ENCODE measurements at places on chromosomes 7 and 10. TPM values are rescaled to one million over a fixed set of nuclear protein-coding genes. Genes with fewer than 3 reads are reported as not detected.
A peak's percentile ranks its signal among the peaks of the same experiment; 100 is the strongest.

GRCh38 chr10:47297866-47298540, 2.0 kb upstream of the GDF10 start:
- no peak for DNase-seq

GRCh38 chr10:100890673-100891317, 22.0 kb upstream of the SLF2 start:
- DNase-seq: no peak

DNA sequence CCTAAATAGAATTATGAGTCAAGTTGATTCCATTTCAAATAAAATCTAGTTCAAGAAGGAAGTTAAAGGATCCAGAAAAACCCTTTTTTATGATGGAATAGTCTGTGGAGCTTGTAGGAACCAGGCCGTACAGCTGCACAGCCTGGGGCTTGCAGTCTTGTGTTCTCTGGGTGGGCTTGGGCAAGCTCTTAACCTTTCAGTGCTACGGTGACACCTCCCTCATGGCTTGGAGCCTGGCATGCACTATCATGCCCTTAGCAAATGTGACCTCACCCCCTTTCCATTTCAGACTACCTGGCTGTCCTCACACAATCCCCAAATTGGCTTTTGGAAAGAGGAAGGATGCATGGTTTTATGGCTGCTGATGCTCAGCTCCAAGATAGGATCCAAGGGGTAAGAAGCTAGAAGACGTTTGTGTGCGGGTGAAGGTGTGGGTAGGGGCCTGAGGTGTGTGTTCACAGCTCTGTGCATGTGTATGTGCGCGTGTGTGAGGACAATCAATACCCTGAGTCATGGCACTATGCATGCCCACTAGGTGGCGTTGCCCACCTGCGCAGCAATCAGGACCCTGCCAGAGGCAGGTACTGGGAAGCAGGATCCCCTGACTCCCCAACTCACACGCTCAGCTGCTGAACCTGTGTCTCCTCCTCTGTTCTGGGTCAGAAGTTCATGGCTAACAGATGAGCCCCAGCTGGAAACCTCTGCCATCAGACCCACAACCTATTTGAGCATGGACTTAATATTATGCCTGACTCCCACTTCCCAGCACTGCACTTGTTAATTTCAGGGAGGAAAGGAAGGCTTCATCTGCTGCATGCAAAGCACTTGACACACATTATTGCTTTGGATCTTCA, 113.4 kb downstream of the PTPN20 start:
- DNase-seq: peak; percentile 62

GRCh38 chr7:111113263-111114017, 22.5 kb downstream of the LRRN3 start:
- DNase-seq: no peak

GRCh38 chr10:102615361-102615760, 28.9 kb upstream of the TRIM8 start:
- DNase-seq: no peak

Gene CTAGE15
- not detected for total RNA-seq

Gene CDNF
- 4.3 TPM for total RNA-seq

DNA sequence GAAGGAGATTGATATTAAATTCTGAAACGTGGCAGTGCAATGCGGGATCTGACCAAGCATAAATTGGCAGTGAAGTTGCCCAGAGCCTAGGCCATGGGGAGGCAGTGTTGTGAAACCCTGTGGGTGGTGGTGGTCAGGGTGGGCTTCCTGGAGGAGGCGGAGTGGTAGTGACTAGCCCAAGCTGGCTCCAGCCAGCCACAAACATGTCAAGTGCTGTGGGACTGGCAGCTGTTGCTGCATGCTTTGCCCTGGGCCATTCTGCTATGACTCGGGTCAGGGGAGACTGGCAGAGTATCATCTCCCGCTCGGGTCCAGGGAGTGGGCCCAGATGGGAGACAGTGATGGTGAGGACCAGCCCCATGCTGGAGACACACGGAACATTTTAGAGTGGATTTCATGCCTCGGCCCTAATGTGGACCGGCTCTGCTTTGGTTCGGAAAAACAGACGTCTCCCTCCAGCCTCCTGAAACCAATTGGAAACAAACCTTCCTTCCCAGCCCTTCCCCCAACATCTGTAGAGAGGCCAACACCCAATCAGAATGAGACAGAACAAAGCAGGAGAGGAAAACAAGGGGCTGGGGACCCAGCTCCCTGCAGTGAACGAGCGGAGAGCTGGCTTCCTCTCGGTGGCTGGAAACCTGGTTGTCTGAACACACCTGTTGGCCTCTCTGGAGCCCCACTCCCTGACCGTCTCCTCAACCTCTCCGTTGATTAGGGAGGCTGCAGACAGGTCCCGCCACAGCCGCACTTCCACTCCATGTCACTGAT, 58.2 kb downstream of the TMEM270 start:
- DNase-seq: no peak

Gene PRPS1L1
- total RNA-seq: not detected

Data from heart right ventricle (tissue), 16 donors.